ENCODE measurements at places on chromosomes 7 and 10.
A peak's percentile ranks its signal among the peaks of the same experiment; 100 is the strongest.

- DNase-seq = no peak
Observed at GRCh38 chr7:130149281-130150139, 55.7 kb downstream of the TMEM209 start.

GRCh38 chr7:33089142-33089541, 20.1 kb downstream of the RP9 start:
- DNase-seq = no peak

DNA sequence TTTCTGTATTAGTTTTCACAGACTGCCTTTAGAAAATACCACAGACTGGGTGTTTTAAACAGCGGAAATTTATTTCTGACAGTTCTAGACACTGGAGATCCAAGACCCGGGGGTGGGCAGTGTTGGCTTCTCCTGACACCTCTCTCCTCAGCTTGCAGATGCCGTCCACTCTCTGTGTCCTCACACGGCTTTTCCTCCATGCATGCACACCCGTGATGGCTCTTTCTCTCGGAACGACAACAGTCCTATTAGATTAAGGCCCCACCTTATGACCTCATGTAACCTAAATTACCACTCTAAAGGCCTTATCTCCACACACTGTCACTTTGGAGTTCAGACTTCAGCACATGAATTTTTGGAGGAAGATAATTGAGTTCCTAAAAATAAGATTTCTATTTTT, 142.9 kb upstream of the VWC2 start:
- no peak for DNase-seq

DNA sequence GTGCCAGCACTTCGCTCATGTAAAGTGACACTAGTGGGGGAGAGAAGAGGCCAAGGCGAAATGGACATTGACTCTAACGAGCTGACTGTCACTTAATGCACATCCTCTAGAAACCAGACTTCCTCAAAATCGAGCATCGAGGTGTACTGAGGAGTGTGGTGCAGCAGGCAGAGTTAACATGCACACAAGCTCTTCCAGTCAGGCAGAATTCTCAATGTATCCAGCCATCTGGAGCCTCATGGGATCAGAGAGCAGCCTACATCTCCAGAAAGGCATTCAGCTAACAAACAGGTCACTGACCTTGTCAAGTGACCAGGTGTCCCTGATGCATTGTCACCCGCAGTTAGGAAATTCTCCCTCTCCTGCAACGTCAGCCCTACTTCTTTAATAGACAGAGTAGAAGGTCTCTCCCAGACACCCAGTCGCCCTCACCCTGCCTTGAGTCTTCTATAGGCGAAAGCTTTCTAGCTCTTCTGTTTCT, 259.8 kb upstream of the AOAH start:
- no peak for DNase-seq

DNA sequence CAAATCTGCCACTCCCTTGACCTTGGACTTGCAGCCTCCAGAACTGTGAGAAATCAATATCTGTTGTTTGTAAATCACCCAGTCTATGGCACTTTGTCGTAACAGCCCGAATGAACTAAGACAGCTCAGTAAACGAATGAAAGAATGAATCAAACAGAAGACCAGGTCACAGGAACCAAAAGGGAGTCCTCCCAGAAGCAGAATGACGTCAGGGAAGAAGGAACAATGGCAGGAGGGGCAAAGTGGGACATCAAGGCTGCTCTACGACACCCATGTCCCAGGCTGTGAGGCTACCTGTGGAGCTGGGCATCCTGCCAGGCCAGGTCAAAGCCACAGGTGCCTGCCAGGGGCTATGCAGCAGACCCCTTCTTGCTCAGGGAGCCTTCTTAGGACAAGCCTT, 267.2 kb upstream of the PFKP start:
- no peak for DNase-seq

DNA sequence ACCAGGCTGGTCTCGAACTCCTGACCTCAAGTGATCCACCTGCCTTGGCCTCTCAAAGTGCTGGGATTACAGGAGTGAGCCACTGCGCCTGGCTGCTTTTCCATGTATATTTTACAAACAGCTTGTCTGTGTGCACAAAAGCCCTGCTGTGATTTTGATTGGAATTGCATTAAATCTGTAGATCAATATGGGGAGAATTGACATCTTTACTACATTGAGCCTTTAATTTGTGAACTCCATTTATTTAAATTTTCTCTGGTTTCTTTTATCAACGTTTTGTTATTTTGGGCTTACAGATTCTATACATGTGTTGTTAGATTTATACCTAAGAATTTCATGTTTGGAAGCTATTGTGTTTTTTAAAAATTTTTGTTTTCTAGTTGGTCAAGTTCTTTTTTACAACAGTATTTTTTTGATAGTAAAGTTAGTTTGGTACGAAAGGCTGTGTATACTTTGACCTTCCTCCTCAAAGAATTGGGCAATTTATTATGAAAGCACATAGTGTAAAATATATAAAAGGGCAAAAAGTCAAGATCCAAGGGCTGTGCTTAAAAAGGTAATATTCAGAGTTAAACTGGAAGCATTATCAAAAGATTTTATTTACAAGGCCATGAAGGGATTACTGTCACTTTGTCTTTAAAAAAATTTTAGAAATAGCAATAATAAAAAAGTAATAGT, 92.8 kb downstream of the STK31 start:
- no peak for DNase-seq

DNA sequence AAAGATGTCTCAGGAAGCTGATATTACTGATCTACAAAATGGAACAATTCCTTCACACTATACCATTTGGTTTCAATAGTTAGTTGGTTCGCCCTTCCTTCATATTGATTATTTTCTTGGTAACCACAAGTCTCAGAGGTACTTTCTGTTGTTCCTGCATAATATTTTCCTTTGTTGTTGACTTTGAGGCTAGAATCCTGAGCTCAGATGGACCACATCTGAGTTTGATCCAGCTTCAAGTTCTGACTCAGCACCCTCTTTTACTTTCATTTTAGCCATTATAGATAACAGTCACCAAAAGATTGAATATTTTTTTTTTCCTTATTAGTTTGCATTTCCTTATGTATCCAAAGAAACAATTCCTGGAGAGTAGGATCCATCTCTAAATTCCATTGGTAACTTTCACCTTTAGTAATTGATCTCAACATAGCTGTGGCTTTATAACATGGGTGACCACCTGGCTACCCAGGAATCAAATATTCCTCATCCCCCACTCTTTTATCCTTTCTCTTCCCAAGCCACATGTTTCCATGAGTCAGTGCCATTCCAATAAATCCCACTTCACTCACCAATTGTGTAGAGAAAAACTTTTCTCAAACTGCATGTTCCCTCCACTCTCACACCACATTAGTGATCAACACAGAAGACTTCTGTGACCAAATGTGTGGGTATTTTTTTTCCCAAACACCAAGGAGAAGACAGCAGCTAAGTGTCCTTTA, 9.7 kb upstream of the ABCA13 start:
- no peak for DNase-seq

DNA sequence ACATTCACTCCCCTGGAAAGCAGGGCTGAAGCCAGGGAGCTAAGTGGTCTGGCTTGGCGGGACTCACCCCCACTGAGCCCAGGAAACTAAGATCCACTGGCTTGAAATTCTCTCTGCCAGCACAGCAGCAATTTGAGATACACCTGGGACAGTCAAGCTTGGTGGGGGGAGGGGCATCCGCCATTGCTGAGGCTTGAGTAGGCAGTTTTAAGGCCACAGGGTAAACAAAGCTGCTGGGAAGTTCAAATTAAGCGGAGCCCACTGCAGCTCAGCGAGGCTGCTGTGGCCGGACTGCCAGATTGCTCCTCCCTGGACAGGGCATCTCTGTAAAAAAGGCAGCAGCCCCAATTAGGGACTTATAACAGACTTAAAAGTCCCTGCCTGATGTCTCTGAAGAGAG, 108.2 kb upstream of the FAM13C start:
- no peak for DNase-seq

GRCh38 chr10:70673929-70674559, 1.7 kb downstream of the ADAMTS14 start:
- no peak for DNase-seq

DNA sequence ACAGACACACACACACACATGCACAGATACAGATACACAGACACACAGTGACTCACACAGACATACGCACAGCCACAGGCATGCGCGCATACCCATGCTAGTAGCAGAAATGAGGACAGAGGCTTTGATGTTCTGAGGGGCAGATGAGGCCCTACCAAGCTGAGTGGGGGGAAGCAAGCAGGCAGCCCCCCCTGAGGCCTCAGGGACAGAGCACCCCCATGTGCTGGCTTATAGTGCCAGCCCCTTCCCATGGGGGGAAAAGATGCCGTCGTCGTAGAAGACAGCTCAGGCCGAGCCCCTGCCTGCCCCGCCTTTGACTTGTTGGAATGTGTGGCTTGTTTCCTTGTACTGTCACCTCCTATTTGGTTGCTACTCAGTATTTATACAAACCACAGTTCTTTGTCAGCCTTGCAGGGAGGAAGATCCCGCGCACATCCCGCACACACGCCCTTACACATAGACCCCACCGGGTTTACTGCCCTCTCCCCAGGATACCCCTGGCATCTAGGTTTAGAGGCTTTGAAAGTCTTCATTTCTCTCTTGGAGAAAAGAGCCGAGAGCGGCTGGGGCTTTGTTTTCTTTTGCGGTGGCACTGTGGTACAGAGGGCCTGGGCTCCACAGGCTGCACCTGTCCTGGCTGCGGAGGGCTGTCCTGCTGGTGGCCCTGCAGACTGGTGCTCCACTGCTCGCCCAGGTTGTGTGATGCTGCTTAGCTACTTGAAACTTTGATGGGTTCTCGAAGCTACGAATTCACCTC, 112.5 kb downstream of the DOCK1 start:
- DNase-seq = no peak

- no peak for DNase-seq
Observed at GRCh38 chr10:74026428-74027015, 28.6 kb downstream of the VCL start.

GRCh38 chr10:80356989-80357850, 639 bp downstream of the DYDC2 start:
- no peak for DNase-seq

GRCh38 chr10:133260895-133261725, 15.6 kb downstream of the ADAM8 start:
- no peak for DNase-seq

DNA sequence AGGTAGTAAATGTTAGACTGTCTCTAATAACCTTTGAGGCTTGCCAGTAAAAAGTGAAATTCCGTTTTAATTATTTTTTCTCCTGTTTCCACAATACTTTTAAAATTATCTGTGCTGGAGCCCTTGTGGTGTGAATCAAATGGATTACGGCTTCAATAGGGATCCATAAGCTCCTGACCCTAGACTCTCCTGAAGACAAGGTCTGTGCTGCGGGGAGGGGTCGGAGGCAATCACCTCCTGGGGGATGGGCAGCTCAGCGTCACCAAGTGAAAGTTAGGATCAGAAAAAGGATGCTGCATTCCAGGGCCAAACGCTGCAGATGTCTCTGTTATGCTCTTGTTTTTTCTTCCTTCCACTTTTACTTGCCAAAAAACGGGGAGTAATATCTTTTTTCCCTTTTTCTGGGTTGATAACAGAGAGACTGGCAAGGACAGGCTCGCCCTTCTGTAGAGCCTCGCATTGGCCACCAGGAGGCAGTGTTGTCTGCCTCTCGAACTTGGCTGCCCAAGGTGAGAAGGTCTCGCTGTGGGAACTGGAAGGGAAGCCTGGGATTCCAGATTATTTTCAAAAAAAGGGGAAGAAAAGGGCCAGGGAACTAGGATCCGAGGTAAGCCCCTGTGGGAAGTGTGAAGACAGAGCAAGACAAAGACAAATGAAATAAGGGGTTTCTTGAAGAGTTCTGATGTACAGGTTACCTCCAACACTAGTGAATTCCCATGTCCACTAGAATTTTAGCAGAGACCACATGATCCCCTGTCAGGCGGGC, 621.9 kb downstream of the ACTR3B start:
- peak; percentile 57 for DNase-seq

DNA sequence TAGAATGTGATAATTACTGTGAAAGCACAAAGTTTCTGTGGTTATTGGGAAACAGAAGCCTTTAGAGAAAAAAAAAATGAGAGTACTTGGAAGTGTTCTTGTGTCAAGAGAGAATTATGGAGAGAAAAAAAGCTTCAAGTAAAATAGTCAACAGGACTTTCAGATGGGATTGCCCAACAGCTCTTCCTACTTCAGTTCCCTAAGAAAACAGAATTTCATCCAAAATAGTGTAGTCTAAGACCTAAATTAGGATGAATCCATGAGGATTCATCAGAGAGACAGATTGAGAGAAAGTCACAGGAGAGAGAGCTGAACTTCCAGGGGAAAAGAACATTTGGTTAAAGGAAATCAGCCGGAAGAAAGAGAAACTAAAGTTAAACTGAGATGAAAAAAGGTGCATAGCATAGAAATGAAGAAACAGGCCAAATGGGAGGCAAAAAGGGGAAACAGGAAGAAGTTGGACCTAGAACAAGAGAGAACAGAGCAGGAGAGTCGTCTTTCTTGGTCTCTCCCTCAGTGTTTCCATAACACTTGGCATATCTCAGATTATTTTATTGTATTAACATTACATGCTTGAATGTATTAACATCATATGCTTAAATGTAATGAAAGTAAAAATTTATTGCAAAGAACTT, 2.5 kb downstream of the SCIN start:
- no peak for DNase-seq

DNA sequence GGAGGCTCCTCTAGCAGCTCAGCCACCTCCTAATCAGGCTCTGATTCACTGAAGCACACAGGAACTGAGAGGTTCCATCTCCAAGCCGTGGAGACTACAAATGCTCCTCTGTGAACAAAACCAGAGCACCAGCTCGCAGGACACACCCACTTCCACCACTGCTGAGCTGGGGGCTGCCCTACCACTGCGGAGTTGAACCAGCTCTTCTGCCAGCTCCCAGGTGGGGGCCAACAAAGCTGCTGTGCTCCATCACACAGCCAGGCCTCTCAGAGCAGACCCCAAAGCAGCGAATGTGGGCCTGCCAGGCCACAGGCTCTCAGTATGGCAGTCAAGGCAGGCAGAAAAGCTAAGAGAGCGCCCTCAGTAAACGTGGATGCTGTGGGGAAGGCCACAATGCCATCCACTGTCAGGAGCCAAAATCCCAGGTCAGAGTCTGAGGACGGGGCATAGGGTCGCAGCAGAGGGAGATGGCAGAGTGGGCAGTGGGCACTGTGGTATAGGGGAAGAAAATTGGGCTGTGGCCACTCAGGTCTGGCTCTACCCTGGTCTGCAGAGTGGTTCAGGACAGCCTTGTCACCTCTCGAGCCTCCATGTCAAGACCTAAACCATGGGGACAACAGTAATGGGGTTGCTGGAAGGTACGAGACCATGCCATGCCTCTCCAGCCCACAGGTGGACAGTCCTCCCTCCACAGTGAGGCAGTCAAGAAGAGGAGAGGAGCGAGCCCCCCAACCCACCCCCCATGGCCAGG, 82.1 kb downstream of the GRID1 start:
- DNase-seq = no peak

DNA sequence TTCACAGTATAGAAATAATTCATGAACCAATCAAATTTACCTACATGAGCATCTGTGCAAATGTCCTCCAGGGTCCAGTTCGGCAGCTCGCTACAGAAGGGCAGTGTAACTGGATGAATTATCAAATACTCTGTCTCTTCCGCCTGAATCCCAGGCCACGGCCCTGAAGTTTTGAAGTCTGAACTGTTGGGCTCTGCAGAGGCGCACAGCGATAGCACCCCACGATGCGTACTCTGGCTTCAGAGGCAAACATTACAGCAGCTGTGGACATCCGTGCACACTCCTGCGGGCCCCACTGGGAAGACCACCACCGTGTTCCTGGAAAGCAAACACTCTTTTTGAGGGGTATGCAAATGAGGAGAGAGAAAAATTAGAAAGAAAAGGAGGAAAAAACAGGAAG, 259.8 kb upstream of the TCERG1L start:
- no peak for DNase-seq

GRCh38 chr7:78178319-78178718, 379.7 kb downstream of the PHTF2 start:
- no peak for DNase-seq

All from midbrain (tissue), 1 donor.